ENCODE measurements at places on chromosomes 12 and 14.

GRCh38 chr12:94775710-94776109, 125.4 kb upstream of the TMCC3 start:
- no peak for DNase-seq

- no peak for DNase-seq
Observed at GRCh38 chr14:33647385-33647786, 303.5 kb downstream of the EGLN3 start.

DNA sequence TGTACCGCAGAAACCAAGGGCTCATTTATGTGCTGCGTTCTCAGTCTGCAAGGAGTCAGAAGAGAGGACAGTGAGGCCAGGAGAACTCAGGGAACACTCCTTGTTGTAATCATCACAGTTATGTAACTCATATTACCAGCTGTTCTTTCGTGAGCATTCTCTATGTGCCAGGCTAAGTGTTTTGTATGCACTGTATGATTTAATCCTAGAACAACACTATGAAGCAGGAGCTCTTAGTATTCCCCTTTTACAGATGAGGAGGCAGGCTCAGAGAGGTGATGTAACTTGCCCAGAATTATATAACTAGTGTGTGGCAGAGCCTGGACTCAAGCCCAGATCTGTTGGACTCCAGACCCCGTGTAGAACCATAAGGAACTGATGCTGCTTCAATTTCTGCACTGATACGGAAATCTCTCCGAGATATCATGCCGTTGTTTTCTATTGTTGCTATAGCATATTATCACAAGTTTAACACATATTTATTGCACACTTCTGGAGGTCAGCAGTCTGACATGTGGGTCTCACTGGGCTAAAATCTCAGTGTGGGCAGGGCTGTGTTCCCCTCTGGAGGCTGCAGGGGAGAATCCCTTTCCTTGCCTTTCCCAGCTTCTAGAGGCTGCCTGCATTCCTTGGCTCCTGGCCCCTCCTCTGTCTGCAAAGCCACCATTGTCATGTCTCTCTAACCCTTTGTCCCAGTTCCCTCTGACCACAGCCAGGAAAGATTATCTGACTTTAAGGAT, 16.3 kb upstream of the CD9 start:
- DNase-seq = no peak

- no peak for DNase-seq
Observed at GRCh38 chr12:42698213-42698612, 108.7 kb upstream of the PRICKLE1 start.

DNA sequence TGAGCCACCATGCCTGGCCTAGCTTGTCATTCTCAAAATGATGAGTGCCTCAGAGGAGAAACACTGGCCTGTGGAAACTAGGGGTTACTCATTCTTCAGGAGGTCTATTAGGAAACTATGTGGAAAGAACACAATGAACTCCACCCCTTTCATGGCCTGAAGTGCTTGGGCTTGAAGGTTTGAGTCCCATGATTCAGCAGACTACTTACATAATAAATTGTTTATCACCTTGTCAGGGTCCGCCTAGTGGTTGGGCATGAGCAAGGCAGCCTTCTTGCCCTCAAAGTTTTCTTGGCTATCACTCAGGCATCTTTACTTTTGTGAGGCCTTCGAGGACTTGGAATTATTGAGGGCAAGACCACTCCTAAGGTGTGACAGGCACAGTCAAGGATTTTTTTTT, 251.2 kb downstream of the ACSS3 start:
- DNase-seq = no peak

DNA sequence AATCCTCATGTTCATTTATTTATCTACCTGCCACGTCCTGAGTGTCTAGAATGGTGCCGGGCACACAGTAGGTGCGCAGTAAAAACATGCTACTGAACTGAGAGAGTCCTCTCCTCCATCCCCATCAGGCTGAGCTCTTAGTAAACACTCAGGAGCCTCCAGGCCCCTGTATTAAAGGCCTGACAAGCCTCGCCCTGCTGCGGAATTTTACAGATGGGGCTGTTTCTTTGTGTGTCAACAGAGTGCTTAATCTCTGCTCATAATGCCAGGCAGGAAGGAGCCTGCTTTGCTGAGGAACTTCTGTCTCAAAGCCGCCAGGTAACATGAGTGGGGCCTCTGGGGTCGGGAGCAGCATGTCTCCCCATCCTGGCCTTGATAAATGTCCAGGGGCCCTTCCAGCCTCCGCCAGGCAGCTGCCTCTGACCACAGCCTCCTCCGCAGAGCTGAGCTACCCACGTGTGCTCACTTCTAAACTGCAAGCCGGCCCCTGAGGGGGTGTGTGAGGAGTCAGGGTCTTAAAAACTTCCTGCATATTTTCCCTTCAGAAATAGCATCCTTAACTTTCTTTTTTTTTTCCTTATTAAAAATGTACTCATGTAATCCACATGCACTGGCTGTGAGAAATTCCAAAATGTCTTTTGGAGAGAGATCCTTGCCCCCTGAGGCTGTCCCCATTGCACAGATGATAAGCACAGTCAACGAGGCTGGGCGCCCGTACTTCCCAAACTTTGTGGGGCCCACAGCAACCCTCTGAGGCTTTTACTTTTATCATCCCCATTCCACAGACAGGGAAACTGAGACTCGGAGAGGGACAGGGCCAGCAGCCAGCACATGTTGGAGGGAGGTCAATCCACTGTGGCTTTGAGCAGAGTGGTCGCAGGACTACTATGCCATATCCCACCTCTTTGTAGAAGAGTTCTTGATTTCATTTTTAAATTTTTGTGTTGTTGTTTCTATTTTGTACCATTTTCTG, 116.0 kb upstream of the NCOR2 start:
- DNase-seq = no peak

DNA sequence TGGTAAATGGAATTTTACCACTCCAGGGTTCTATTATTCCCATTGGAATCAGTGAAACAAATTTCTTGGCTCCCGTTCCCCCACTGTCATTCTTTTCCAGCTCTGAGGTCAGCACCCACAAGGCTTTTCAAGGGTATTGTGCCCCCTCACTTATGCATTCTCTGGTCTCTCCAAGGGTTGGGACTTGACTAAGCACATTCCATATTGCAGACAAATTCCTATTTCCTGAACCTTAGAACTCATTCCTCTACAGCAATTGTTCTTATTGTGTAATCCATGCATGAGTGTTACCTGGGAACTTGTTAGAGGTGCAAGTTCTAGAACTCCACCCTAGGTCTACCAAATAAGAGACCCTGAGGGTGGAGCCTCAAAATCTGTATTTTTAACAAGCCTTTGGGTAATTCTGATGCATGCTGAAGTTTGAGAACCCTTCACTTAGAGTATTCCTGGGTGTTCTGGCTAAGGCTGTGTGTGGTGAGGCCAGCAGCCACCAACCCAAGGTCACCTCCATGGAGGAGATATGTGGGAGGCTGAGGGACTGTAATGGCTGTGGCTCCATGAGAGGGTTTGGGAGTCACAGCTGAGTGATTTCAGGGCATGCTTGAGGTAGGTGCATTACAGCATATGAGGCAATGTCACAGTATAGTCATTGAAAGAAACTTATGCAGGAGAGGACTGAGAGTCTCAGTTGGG, 150.9 kb downstream of the TTC6 start:
- no peak for DNase-seq

DNA sequence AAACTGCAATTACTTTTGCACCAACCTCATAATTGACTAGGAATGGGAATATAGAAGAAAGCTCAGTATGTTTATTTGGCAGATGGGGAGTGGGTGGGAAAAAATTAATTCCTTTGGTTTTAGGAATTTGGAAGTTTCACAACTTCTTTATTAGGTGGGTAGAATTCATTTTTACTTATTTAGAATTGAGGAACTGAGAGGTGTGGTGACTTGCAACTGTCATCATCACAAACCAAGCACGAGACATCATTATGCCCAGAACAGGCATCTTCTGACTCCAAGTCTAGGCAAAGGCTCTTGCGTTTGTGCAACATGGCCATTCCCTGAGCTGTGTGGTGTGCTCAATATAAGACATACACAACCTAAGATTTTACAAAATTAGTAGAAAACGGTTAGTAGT, 380.0 kb downstream of the ATP23 start:
- DNase-seq = no peak

- DNase-seq = no peak
Observed at GRCh38 chr12:113347107-113347506, 11.3 kb upstream of the PLBD2 start.

DNA sequence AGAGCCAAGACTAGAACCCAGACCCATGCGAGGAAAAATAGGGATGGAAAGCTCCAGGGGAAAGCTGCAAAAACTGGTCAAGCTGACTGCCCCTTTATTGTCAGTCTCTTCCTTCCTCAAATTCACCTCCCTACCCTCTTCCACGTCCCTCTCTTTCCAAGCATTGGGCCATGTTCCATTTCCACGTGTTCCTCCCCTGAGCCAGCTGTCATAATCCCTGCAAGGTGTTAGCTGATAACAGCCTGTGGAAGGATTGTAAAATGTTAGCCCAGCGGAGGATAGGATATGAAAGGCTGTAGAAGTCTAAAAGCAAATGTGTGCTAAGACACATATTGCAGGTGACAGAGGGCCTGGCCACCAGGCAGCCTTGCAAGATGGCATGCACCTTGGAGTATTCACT, 88.0 kb upstream of the MAX start:
- DNase-seq = no peak

- no peak for DNase-seq
Observed at GRCh38 chr12:55931317-55931779, 386 bp downstream of the DGKA start.

DNA sequence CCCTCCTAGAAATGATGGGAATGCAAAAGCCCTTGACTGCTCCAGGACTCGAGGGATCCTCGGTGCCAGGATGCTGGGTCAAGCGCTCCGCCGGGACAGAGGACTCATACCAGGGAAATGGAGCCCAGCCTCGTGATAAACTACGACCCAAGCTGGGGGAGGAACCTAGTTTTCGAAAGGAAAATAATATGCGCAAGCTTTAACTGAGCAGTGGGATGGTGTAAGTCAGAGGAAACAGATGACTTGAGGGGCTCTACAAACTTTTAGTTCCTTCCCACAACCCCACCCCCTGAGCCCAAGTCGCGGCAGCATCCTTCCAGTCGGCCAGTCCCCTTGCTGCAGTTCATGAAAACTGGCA, 654 bp upstream of the SUPT16H start:
- no peak for DNase-seq

- no peak for DNase-seq
Observed at GRCh38 chr12:81626406-81626805, 132.7 kb downstream of the PPFIA2 start.

GRCh38 chr12:68222326-68222725, 3.3 kb downstream of the IL26 start:
- DNase-seq = no peak

DNA sequence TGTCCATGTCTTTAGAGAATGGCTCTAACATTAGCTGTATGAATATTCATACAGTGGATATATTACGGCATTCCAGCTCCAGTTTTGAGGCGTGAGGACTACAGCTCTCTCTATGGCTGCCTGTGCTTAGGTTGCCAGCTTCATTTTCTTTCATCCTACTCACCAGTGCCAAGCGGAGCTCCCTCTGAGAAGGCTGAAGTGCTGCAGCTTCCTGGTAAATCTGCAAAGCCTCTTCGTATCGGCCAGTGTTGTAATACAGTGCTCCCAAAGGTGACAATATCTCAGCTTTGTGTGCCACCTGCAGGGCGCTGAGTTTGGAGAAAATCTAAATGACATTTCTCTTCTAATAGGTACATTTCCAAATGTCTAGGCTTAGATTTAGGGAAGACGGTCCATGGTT, 19.8 kb upstream of the OVCH1 start:
- no peak for DNase-seq

DNA sequence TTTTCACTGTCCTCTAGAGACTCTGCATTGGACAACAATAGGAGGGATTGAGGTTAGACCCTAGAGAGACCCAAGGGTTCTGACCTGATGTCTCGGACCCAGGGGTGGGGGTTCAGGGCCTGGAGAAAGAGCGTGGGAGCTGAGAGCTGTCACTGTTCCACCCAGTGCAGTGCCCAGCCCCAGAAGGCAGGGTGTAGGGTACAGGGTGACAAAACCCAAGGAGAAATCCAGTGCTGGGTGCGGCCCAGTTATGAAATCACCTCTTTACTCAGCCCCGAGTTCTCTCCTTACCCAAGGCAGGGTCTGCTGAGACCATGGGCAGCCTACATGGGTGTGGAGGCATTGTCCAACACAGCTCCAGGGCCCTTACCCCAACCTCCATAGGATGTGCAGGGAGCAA, 2.6 kb downstream of the AQP2 start:
- DNase-seq = no peak

- DNase-seq = no peak
Observed at GRCh38 chr14:68952531-68953195, 26.4 kb downstream of the ACTN1 start.

- DNase-seq = no peak
Observed at GRCh38 chr14:29682789-29683188, 244.9 kb downstream of the PRKD1 start.

GRCh38 chr12:79426121-79426520, 264.6 kb downstream of the PAWR start:
- DNase-seq = no peak

DNA sequence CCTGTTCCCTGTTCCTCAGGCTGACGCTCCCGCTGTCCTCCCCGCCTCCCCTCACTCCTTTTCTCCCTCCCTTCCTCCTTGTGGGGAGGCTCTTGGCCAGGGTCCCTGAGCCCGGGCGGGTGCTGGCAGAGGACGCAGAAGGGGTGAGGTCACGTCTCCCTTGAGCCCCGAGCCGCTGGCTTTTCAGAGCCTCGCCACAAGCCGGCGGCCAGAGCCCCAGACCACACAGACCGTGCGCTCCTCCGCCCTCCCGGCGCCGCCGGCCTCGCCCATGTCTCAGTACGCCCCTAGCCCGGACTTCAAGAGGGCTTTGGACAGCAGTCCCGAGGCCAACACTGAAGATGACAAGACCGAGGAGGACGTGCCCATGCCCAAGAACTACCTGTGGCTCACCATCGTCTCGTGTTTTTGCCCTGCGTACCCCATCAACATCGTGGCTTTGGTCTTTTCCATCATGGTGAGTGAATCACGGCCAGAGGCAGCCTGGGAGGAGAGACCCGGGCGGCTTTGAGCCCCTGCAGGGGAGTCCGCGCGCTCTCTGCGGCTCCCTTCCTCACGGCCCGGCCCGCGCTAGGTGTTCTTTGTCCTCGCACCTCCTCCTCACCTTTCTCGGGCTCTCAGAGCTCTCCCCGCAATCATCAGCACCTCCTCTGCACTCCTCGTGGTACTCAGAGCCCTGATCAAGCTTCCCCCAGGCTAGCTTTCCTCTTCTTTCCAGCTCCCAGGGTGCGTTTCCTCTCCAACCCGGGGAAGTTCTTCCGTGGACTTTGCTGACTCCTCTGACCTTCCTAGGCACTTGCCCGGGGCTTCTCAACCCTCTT, at the start of gene TMEM233:
TMEM233 (plus strand) TSS at position 197 of the 821 bp plus-strand sequence; CDS start at position 272, 75 bp downstream.
- DNase-seq = no peak

DNA sequence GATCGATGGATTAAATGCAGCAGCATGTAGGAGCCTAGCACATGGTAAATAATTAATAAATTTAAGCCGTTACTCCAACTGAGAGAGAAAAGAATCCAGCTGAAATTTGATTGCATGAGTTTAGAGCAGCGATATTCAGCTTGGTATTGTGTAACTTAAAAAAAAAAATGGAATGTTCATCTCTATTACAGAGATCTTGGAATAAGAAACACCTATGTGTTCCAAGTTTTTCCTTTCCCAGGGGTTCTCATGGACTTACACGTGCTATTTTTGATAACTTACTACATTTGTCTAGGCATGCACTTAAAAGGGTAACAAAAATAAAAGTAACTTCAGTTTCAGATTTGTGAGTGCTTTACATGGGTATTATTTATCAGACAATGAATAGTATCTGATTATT, 122.8 kb downstream of the RASSF9 start:
- DNase-seq = no peak

GRCh38 chr12:64860446-64860998, 36.1 kb downstream of the TBC1D30 start:
- no peak for DNase-seq

GRCh38 chr14:98913967-98914650, 357.9 kb downstream of the BCL11B start:
- DNase-seq = no peak
